Hindlimb muscle (tissue), 1 donor: ENCODE measurements at places on chromosomes 12 and 14.

- no peak for DNase-seq
Measured at GRCh38 chr12:61161961-61162360, 1098.2 kb upstream of the USP15 start.

DNA sequence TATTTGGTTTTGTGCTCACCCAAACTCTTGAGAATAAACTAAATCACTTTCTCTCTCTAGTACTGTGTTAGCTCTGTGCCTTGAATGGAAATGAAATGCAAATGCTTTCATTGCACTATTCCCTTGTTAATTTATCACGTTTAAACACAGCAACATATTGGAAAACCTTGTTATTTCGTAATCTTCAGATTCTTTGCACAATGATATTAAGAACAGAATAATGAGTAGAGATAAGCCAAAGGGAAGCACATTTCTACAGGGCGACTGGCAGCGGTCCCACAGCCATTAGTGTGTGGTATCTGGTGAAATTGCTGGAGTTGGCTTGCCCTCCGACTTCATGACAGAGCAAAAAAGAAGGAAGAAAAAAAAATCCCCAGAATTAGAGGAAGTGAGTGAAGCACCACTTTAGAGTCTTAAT lies 166.1 kb upstream of the E2F7 start:
- DNase-seq, result no peak

DNA sequence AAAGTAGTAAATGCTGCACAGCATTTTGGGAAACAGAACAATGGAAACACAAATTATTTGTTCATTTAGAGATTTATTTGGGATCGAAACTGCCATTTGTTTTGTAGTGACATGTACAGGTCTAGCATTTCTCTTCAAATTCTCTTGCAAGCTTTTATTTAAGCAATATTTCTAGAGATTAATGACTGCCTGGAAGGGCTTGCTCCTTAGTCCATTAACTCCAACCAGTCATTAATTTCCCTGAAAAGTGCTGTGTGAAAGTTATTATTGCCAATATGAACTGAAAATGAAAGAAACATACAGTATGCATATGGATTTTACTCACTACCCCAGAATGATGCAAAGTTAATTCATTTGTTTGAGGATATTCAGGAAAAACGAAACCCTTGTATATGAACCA lies 1349.6 kb upstream of the FLRT2 start:
- DNase-seq, result no peak

DNA sequence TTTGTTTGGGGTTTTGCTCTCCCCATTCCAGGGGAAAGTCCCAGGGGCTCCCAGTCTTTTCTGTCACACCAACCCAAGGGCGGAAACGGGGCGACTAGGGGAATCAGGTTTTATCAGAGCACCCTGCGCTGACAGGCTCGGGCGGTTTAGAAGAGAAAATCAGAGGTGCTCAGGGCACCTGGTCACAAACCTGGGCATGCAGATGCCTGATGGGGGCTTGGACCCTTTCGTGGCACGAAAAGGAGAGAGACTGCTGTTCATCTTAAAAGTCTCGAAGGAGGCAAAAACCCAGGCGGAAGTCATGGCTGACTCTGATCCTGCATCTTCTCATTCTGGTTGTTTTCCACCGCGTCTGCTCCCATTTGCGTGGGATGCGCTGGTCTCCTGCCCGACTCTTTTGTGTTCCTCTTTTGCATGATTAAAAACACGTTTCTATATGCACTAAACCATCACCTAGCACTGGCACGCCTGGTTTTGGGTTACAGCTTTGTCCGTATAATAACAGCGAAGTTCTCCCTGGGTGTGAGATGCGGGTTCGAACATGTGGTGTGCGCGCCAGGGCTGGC lies 13.2 kb downstream of the OTX2 start:
- DNase-seq, result no peak

DNA sequence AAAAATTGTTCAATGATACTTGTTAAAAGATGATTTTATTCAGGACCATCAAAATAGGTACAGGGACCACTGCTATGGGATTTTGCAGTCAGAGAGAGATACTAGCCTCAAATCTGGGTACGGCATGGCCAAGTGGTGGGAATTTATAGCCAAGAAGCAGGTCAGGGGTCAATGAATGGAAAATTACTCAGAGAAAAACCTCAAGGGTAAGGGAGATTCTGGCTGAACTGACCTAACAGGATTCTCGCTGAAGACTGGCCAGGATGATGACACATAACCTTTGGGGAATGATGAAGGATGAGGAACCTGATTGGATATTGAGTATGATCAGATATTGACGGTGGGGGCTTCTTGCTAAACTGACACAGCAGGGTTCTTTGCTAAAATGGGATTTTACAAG lies 32.7 kb downstream of the DEPDC4 start:
- DNase-seq, result peak; percentile 40

GRCh38 chr12:48940181-48940580 lies 14.9 kb upstream of the FKBP11 start:
- DNase-seq, result no peak

DNA sequence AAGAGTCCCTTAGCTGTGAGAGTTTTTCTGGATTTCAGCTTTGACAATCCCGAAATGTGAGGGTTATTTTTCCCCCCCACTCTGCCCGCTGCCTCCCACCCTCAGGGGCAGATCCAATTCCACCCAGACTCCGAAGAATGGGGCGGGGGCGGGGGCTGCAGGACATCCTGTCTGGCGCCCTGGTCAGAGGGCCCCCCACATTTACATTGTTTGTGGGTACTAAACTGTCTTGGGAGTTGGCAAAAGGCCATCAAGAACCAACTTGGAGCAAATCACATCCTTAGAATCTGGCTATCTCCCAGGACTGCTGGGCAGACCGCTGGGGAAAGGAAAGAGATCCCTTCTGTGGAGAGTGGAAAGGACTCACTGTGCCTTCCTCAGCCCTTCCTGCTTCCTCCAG lies 2.4 kb downstream of the EMP1 start:
- no peak for DNase-seq

DNA sequence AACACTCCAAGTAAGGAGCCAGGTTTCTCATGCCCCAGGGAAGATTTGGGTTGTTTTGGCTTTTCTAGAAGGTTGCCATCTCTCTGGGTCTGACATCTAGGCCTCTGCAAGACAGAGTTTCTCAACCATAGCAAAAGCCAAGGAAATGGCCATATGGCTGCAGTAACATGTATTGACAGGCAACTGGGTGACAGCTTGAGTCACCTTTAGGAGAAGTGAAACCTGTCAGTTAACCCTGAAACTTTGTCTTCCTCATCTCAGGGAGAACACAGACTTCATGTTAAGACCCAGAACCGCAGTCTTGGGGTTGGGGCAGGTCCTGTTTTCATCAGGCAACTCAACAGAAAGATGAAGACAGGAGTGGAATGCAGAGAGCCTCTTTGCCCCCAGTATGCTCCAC lies 46.0 kb upstream of the PLBD1 start:
- no peak for DNase-seq

- no peak for DNase-seq
Measured at GRCh38 chr12:21984375-21984774, 43.1 kb upstream of the ABCC9 start.

DNA sequence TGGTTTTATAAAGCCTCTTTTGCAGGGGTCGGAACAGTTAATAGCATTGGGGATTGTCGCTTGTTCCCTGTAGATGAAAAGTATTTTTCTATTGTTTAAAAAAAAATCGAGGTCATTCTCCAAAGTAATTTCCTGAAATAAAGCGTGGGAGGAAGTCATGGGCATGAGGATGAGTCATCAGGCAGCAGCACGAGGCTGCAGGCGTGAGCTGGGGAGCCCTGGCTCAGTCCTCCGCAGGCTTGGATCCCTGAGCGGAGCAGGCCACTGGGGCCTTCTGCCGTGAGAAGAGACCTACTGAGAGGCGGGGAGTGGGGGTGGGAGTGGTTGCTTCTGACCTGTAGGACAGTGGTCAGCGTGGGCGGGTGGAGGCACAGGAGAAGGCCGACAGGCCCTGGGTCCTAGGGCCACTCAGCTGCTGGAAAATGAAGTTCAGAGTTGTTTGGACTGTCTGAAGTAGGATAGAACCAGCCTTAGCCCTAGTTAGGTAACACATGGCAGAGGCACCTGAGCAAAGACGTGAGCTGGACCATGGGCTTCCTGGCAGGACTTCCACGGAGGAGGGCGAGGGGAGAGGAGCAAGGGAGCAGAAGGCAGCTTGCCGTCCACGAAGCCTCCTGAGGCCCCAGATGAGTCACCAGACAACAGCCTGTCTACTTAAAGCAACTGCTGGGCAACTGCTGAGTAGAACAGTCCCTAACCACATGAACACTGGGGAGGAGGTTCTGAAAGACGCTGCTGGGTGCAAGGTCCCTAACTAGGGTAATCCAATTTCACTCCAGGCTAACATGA lies 21.1 kb upstream of the LGALS3 start:
- DNase-seq, result peak; percentile 79

GRCh38 chr12:12425001-12425400 lies 68.1 kb downstream of the BORCS5 start:
- DNase-seq, result no peak

DNA sequence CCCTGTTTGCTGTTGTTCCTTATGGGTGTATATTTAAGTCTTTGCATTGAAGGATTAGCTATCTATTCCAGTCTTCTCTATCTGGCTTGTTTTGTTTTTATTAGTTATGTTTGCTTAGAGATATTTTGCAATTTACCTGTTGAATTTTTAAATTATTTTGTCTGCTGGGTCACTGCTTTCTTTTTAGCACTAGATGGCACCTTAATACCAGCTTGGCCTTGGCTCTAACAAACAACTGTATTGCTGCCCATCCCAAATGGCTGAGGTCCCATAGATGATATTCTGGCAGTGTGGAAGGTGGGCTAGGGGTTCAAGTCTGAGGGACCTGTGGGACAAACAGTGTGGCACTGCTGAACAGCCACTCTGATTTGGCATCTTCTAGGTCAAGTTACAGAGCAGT lies 144.0 kb upstream of the FBXO33 start:
- DNase-seq, result no peak

DNA sequence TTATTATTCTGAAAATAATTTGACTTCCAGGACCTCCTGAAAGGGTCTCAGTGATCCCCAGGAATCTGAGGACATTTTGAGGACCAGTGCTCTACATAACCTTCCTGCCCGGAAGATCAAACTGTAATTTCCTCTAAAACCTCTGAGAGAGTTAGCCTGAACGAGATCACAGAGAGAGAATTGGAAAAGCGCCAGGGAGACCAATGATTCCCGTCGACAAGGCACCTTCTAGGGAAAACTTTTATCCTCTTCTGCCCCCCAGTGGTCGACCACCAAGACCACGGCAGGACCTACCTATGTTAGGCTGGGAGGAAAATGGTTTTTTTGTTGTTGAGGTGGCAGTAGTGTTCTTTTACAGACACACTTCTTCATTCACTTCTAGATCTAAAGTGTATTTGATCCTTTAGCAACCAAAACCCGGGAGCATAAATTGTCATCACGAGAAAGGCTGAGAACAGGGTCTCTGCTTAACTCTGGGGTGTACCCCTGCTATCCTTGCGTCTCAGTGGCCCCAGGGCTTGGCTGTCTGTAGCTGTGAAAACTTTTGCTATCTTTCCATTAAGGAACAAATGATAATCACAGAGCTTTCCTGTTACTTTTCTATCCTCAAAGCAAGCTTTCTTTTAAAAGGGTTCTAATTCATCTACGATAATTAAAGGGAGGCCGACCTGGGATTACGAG lies 62.9 kb upstream of the NID2 start:
- DNase-seq, result peak; percentile 92

DNA sequence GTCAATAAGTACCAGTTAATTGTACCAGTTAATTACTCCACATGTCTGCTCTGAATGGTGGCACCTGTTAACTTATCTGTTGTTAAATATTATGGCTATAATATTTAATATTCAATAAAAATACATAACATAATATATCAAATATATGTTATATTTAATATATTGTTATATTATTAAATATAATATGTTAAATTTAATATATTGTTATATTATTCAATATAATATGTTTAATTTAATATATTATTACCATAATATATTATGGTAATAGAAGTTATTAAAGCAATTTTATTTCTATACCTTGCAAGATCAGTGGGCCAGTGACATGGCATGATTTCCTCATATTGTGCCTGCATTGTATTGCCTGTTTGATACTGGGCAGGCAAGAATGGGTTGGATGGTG lies 98.4 kb downstream of the TBC1D30 start:
- no peak for DNase-seq

DNA sequence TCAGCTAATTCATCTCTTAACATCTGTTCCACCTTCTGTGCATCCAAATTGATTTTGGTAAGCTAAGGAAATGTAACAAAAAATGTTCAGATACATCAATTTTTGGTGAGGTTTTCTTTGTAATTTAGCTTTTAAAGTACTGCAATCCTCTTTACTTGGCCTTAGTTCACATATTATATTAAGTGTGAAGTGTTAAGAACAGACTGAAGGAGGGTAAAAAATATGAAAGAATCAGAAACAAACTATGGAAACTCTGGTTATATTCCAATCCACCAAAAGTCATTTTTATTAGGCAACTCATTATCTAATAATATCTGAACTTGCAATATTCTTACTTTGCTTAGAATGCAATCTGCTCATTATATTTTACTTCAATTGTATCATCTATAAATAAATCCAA lies 49.1 kb downstream of the CEP290 start:
- DNase-seq, result no peak

DNA sequence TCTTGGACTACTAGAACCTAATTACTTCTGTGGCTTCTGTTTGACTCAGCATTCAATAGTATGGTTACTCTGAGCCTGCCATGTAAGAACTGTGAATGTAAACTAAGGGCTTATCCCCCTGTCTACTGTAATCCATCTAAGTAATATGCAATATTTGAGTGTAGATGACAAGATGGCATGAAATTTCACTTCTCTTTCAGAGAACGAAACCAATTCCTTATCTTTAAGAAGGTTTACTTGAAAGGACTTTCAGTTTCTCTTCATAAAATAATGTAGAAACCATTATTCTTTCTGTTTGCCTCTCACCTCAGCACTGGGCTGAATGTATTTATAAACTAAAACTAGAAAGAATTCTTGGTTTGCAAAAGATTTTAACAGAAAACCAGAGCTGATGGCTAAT lies 60.4 kb upstream of the ARID2 start:
- DNase-seq, result no peak

DNA sequence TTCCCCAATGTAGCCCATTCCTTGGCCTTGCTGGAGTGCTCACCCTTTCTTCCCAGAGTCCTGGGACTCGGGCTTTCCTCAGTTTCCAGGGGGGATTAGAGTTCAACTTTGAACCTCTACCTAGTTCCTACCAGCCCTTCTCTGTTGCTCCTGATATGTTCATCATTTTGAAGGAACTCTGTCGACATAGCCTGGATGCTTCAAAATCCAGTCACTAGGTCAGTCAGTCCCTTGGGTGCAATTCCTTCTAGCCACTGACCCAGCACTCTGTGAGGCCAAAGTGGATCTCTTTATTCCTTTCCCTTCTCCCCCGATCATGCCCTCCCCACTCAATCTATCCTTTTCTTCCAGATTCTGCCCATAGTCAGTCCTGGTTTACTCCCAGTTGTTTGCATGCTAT lies 72.3 kb upstream of the TMCC3 start:
- no peak for DNase-seq
